NCI-H2081 (cell line): ENCODE measurements at places on chromosomes 11 and 22.

GRCh38 chr11:121095561-121095960, 5.5 kb upstream of the TECTA start:
- DNase-seq: no peak

DNA sequence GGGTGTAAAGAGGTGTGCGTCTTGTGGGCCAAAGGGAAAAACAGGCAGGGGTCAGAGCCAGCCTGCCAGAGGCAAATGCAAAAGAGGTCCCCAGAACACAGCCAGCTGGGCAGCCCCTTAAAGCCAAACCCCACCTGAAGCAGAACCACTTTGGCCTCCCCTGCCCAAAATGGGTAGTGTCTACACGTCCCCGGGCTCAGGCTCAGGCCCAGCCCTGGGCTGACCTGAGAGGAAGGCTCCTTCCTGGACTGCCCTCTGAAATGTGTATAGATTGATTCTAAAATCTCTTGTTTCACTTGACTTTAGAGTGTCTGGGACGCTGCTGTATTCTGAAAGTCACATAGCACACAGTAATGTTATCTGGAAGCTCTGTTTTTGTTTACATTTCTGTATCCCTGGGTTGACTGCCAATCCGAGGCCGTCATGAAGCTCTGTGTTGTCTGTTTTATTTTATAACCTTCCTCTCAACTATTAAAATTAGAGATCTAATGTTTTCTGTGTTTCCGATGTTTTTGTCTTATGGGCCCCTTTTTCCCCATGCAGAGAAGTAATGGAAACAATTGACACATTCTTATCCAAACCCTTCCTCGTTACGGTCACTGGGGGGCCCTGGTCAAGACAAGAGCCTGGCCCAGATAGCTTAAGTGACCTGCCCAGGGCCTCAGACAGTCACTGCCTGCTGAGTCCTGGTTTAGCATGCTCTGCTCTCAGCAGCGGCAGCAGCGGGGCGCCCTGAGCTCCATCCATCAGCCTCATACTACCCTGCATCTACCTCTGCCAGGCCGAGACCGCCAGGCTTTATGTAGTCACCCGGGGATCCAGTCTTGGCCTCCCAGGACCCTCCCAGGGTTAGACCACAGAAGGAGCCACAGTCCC, 10.1 kb downstream of the OVOL1 start:
- no peak for DNase-seq

- no peak for DNase-seq
These were observed 13.2 kb upstream of the TTC36 start for GRCh38 chr11:118514103-118514502.

GRCh38 chr11:21529187-21529586, 663.7 kb upstream of the ANO5 start:
- no peak for DNase-seq

DNA sequence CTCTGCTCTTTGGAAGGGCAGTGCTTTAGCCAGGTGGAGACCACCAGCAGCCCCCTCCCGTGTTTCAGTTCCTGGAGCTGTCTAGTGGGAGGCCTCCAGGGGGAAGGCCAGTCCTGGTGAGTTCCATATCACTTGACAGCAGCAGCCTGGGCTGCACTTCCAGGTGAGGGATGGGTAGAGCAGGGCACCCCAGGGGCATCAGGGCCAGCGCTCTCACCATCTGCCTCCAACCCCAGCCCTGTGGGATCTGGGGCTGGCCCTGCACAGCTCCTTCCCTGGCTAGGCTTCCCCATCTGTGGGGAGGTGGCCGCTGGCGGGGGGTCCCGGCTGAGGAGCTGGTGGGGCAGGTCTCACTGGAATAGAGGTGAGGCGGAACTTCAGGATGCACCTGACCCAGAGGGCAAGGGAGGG, 60.5 kb downstream of the MORC2 start:
- DNase-seq: no peak

- no peak for DNase-seq
These were observed 4.7 kb upstream of the KDELR3 start for GRCh38 chr22:38462960-38463784.

GRCh38 chr22:43094085-43094484, 4.9 kb upstream of the TTLL1 start:
- DNase-seq: no peak

DNA sequence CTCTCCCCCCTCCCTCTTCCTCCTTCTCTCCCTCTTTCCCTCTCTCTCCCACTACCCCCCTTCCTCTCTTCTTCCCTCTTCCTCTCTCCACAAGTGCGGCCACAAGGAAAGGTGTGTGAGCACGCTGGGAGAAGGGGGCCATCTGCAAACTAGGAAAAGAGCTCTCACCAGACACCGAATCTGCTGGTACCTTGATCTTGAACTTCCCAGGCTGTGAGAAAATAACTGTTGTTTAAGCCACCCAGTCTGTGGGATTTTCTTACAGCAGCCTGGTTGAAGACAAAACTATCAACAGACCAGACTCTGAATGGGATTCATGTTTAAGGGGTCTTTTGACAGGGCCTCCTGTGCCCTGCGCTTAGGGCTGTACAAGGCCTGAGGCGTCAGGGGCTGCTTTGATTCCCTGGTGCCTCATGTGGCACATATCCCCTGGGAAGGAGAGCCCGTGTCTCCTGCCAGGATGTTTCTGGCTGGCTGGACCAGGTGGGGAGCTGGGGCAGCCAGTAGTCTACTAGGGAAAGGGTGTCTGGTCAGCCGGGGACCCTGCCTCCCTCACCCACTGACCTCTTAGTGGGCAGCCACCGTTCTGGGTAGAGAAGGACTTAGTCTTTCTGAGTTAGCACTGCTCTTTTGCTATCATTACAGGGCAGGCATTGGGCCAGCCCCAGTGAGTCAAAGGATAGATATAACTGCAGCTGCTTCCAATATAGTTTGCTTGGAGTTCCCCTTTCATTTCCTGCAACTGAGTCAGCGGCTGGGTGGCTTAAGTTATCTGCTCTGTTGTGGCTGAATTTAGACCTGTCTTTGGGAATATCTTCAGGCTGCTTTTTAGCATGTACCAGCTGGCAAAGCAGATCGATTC, 6.2 kb downstream of the PANX1 start:
- DNase-seq: no peak

DNA sequence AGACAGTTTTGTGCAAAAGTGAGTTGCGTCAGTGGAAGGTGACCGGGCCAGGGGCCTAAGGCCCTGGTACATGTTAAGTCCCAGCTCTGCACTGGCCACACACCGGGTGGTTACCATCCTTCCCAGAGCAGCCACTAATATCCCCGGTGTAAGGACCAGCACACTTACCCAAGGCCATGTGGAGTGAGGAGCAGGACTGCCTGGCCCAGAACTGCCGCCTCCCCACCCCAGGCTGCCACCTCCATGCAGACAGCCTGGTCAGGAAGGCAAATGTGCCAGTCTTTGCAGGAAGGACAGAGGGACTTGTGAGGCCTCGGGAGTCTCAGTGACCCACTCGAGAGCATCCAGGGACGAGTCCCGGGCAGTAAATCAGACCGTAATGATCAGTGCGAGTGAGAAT, 102.9 kb downstream of the MORC2 start:
- DNase-seq: no peak
